Stimulated activated CD4-positive, alpha-beta T cell treated with anti-CD3 and anti-CD28 coated beads, Interleukin-12 subunit alpha, Interleukin-12 subunit beta, amount 100 ng/mL, for 24 hours (primary cell): ENCODE measurements at places on chromosomes 5 and 9.

GRCh38 chr5:172815631-172816030, 18.4 kb upstream of the ERGIC1 start:
- DNase-seq: no peak

DNA sequence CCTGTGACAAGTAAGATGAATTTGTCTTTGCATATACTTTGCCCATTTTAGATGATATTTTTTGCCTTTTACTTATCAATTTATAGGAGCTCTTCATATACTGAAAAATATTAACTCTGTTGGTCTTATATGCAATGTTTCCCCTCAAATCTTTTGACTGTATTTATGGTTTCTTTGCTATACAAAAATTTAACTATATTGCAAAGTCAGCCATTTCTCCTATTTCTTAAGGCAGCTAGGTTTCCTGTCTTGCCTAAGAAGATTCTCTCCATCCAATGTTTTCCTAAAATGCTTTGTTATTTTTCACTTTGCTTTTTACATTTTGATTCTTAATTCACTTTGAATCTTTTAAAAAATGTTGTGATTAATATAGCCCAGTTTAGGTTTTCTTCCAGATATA, 273.1 kb downstream of the NSG2 start:
- DNase-seq: no peak

- no peak for DNase-seq
Measured at GRCh38 chr9:12817702-12818101, 42.9 kb downstream of the LURAP1L start.

DNA sequence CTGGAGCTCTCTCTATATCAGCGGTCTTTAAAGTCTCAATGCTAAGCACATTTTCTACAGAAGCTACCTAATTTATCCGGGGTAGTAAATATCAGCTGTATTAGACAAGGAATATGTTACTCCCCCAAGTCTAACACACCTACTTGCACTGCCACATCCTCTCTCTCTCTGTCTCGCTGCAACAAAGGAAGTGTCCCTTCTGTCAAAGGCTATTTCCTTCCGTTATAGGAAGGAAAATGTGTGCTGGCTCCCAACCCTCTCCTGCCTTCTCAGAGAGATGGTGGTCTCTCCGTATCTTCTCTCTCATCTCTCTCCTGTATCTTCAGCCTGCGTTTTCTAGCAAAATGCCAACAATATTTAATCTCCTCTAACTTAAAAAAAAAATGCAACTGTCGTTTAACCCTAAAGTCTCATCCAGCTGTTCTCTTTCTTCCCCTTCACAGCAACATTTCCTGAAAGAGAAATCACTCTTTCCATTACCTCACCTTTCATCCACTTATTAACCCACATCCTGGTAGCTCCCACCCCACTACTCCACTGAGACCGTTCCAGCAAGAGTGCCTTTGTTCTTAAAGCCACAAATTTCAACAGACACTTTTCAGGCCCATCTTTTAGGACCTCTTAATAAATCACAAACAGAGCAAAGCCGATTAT, 2.3 kb downstream of the TTF1 start:
- DNase-seq: no peak

DNA sequence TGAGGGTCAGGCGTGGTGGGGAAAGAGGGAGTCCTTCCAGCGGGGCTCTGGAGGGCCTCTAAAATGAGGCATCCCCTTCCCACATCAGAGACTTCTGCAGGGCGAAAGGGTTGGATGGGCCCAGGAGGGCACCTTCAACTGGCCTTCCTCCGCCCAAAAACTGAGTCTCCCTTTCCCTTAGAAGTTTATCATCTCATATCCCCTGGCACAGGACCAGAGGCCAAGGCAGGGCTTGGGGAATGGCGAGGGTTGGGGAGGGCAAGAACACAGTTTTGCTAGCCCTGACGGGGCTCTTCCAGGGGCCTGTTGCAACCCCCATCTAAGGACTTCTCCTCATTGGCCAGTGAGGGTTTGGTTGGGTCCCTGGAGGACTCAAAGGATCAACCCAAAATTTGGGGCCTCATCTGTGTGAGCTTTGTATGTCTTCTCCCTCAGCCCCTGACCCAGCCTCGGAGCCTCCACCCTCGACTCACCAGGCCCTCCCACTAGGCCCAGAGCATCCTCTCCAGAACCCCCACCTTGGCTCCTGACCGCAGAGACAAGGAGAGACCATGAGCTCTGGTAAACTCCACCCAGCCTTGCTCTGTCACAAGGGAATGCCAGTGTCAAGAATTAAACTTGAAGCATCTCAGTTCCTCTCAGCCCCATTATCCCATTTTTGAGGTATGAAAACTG, 24.1 kb downstream of the AQP7 start:
- no peak for DNase-seq
